ENCODE measurements at places on chromosomes 1 and 21.
A peak's percentile ranks its signal among the peaks of the same experiment; 100 is the strongest.

- DNase-seq = no peak
Observed at GRCh38 chr1:187504779-187505178, 676.0 kb downstream of the PLA2G4A start.

DNA sequence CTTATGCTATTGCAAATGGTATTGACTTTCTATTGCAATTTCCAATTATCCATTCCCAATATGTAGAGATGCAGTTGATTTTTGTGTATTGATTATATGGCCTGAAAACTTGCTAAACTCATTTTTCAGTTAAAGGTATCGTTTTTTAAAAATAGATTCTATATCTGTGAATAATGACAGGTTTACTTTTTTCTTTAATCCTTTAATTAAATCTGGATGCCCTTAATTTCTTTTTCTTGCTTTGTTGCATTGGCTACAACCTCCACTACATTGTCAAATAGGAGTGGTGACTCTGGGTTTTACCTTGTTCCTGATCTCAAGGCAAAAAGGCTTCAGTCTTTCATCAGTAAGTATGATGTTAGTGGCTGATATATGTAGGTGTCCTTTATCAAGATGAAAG is 522.4 kb downstream of the MATN1 start:
- DNase-seq = no peak

DNA sequence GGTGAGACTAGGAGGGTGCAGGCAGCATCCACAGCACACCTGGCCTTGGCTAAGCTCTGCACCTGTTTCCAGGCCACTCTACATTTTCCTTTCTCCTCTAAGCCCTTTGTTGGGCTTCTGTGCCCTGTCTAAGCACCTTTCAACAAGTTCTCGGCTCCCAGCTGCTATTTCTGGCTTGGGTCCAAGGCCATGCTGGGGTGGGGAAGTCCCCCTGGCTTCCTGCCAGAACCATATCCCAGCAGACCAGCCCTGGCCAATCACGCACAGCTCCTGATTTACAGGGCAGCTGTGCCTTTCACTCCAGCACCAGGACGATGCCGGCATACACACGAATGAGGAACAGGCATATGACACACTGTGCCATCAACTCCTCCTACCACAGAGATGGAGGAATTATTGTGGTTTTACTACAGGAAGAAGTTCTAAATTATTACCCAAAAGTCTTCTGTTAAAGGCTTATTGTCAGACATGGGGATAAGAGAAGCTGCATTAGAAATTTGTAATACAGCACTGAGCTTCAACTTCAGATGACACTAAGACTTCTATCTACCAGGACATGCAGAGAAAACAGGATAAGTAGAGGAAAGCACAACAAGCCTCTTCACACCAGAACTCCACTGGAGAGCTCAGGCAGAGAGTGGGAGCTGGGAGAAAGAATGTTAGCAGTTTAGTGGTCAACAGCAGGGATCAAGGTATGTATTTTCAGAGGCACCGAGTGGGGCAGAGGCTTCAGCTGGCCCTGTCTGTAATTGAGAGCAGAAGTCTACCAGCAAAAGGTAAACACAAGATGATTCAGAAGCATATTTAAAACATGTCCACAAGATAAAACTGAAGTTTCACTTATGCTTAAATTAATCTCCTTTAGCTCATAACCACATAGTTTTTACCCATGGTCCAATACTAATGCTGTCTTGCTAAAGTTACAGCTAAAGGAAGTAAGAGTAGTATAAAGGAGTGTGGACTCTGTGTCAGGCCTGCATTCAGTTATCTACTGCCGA is 37.4 kb downstream of the TRIT1 start:
- peak; percentile 72 for DNase-seq

GRCh38 chr1:16048573-16049189 is 5.1 kb downstream of the CLCNKB start:
- DNase-seq = peak; percentile 18

GRCh38 chr21:19198801-19199200 is 795.2 kb upstream of the TMPRSS15 start:
- no peak for DNase-seq

DNA sequence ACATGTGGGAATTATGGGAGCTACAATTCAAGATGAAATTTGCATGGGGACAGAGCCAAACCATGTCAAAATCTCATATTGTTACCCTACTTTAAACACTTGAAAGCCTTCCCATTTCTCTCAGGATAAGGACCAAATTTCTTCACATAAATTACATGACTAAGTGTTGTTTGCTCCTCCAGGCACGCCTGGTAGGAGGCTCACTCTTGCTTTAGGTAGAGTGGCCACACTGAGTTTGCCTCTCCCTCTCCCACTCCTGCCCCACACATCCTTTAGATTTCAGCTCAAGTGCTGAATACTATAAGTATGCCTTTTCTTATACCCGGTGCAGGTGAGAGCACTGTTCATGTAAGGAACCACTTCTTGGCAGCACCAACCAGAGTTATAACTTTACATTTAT is 279.1 kb downstream of the DNM3 start:
- DNase-seq = no peak

DNA sequence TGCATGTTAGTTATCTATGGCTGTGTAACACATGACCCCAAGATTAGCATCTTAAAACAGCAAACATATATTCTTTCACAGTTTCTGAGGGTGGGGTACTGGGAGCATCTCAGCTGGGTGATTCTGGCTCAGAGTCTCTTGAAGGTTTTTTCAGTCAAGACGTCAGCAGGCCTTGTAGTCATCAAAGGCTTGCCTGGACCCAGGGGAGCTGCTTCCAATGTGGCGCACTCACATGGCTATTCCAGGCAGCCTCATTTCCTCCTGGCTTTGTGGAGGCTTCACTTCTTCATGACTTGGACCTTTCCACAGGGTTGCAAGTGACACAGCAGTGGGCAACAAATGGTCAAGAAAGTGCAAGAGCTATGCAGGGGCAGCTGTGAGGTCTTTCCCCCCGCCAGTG is 114.7 kb downstream of the ACTL8 start:
- DNase-seq = no peak

DNA sequence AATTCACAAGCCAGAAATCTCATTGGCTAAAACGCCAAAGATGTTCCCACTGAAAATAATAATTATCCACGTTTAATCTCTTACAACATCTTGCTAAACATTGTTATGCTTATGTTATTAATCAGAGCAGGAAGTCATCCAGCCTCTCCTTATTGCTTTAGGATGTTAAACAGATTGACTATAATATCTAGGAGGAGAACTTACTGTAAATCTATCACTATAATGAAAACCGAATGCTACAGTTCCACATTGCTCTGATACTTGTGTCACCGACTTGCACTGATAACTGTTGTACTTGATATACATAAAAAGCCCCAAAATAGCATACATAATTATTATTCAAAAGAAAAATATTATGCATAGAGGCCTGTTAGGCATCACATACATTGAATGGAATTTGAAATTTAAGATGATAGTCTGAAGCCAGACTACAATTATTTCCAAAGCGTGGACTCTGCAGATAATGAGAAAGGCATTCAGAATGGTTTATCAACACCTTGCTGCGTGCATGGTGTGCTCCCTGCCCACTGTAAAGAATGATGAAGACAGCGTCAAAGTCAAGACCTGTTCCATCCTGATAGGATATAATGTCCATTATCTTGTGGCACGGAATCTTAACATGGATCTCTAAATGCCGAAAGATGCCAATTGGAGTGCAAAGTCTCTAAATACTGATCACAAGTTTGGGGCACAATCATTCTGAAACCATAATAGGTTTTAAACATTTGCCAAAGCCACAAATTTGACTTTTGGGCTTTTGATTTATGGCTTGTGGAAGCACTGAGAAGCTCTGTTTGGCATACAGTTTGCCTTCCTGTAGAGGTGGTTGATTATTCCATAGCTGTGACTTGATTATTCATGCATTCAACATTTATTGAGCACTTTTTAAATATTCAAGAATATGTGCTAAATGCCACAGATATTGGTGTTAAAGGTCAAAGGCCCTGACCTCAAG is 71.3 kb downstream of the CRB1 start:
- no peak for DNase-seq

GRCh38 chr21:15192243-15192642 is 127.4 kb upstream of the NRIP1 start:
- DNase-seq = no peak

DNA sequence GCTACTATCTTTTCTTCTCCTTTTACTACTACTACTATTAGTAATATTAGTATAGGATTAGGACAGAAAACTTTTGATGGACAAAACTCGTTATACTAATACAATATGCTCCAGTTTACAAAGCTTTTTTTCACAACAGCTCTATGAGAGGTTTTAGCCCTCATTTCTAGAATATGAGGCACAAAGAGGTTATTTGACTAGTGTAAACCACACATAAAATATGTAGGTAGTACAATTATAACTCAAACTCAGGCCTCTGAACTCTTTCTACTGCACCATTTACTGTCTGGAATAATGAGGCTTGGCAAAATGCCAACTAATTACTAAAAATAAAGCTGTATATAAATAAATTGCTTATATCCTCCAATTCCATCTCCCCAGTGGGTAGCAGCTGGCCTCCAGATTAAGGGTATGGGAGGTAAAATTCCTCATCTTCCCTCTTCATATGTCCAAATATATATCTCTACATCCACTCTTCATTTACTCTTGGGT is 99.9 kb downstream of the LYST start:
- DNase-seq = no peak

GRCh38 chr1:76343356-76343755 is 268.8 kb downstream of the ST6GALNAC3 start:
- no peak for DNase-seq

- no peak for DNase-seq
Observed at GRCh38 chr1:191546803-191547202, 611.5 kb upstream of the RGS18 start.

GRCh38 chr1:168939947-168940223 is 166.6 kb upstream of the ATP1B1 start:
- DNase-seq = no peak

DNA sequence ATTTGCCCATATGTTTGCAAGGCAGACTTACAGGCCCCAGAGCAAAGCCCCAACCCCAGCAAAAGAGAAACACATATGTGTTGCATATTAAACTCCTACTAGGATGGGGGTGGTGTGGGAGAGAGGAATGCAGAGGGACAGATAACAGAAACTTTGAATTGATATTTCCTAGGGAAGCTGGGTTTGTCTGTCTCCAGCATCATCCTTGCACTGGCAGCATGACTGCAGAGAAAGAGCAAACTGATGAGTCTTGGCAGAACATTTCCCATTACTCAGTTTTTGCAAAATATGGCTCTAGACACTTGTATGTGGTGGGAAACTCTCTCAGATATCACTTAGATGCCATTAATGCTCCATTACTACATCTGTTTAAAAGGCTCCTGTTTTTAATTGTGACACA is 43.8 kb upstream of the MARK1 start:
- DNase-seq = no peak

DNA sequence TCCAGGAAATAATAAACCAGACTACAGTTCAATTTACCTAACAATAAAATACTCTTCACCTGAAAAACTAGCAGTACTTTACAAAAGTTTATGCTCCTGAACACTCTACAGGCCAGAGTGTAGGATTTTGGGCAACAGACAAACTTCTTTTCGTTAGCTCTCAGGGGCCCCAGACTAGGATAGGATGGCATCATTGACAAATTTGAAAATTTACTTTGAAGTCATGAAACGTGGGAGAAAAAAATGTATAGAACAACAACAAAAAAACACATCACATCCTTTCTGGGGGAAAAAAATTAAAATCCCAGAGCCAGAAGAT is 1.2 kb downstream of the PTP4A2 start:
- DNase-seq = no peak

DNA sequence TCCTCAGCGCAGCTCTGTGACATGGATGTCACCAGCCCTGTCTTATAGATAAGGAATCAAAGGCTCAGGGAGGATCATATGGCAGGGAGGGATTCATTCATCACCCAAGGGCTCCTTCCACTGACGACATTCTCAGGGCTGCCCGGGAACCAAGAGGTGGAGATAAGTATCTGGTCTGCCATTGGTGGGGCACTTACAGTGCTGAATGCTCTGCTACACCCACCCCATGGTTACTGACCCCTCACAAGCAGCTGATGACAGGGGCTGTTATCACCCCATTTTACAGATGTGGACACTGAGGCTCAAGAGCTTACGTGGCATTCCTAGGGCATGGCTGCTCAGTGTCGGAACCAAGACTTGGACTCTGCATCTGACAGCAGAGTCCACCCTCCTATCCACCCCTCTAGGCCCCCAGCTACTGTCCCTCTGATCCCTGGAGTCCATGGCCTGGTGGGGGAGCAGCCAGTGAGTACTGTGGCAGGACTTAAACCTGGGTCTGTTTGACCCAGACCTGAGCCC is 155.1 kb downstream of the PTPRU start:
- no peak for DNase-seq

DNA sequence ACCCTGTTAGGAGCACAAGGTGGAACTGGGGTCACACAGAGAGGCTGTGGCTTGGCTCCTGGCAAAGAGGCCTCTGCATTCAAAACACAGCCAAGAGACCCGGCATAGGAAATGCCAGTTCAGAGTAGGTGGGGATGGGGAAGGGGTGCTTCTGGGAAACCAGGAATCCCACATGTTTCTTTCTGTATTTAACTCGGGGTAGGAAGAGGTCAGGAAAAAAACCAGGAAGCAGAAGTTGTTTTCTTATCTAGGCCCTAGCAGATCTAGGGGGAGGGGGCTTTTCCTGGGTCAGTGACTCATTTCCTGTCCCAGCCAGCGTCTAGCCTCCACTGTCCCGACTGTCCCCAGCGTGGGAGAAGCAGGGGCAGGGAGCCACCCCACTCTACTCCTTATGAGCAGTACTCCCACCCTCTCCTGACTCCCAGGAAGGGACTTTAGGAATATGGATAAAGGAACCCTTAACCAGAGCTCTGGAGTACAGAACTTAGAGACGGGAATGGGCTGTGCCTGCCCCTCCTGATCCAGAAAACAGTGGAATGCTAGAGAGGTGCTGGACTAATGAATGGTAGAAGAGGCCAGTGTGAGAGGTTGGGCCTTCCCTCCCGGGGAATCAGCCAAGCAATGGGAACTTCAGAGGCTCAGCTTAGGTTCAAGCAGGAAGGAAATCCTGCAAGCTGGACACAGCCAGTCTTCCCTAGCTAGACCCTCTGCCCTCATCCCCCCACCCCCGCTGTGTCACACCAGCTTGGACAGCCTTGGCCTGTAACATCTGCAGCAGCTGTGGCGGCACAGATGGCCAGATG is 5.7 kb downstream of the FHL3 start:
- DNase-seq = no peak

GRCh38 chr1:27594564-27595510 is 9.1 kb downstream of the AHDC1 start:
- DNase-seq = no peak

- no peak for DNase-seq
Observed at GRCh38 chr1:223214261-223214807, 71.3 kb upstream of the TLR5 start.

DNA sequence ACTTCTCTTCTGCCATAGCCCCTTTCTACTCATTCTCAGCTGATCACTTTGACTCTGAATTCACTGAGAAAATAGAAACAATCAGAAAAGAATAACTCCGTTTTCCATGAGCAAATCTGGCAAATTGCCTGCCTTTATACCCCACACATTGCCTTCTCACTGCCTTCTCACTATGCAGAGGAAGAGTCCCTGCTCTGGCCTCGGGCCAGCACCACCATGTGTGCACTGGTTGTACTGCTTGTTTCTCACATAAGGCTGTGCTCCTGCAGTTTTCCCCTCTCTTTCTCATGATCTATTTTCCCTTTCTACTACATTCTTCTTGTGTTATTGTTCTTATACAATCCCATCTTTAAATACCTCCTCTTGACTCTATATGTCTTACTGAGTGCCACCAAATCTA is 2.3 kb upstream of the HMGCS2 start:
- no peak for DNase-seq

All from stimulated activated naive CD4-positive, alpha-beta T cell (primary cell).